ENCODE measurements at places on chromosomes 1 and 21.

GRCh38 chr1:6270401-6270800 is 9.5 kb upstream of the GPR153 start:
- DNase-seq, result no peak

DNA sequence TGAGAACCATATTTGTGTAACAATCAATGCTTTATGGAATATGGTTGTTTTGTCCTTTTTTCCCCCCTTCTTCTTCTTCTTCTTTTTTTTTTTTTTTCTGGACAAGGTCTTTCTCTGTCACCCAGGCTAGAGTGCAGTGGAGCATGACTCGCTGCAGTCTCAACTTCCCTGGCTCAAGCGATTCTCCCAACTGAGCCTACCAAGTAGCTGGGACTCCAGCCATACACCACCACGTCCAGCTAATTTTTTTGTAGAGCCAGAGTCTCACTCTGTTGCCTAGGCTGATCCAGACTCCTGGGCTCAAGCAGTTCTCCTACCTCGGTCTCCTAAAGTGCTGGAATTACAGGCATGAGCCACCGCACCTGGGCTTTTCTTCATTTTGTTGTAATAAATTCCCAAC is 86.7 kb downstream of the FMN2 start:
- no peak for DNase-seq

- DNase-seq, result no peak
These were observed 202.4 kb upstream of the POU3F1 start for GRCh38 chr1:38249001-38249400.

DNA sequence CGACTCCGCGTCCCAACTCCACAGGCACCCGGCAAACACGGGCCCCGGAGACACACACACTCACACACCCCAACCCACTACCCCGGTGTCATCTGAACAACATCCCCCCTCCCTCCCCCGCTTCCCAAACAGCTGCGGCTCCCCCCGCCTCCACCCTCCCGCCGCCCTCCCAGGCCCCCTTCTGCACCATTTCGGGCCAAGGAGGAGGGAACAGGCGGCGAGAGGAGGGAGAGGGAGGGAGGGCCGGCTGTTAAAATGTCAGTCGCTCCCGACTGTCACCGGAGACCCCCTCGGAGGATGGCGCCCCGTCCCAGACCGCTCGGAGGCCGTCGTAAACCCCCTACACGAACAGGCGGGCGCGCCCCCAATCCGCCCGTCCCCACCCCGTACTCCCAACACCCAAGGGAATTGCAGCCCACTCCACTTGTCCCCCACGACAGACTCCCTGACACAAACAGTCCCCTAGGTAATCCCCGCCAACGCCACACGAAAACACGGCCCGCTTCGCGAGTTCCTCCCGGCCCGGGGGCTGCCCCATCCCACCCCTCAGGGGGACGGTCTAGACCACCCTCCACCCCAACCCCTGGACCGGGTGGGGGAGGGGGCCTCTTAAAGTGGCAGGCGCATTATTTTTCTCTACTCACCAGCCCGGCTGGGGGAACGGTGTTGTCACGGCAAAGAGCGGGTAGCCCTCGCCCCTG is 583 bp downstream of the MEF2D start:
- DNase-seq, result no peak

DNA sequence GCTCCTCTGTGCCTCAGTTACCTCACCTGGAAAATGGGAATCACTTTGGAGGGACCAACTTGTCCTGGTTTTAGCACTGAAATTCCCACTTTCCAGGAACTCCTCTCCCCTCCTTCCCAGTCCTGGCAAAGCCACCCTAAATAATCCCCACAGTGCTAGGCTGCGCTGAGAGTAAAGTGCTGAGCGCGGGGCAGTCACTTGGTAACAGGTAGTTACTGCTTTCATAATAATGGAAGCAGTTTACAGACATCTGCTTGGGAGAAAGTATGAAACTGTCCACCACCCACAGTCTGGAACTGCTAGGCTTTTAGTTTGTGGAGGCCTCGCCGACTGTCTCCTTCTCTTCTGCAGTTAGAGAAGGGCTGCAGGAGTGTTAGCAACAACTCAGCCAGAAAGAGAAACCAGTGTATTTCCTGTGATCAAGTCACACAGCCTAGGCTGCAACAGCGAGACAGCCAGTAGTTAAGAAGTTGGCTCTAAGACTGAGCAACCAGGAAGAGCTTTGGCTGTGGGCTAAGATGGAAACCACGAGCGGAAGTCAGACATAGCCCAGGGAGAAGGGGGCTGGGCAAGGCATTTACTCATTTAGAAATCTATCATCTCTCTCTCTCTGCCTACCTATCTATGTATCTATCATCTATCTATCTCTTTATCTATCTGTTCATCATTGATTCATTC is 30.8 kb upstream of the ABCG1 start:
- peak; percentile 87 for DNase-seq
